ENCODE measurements at places on chromosomes 12 and 14. TPM values are rescaled to one million over a fixed set of nuclear protein-coding genes. Genes with fewer than 3 reads are reported as not detected.

The SLC39A2 gene
- 0.60 TPM for total RNA-seq

DNA sequence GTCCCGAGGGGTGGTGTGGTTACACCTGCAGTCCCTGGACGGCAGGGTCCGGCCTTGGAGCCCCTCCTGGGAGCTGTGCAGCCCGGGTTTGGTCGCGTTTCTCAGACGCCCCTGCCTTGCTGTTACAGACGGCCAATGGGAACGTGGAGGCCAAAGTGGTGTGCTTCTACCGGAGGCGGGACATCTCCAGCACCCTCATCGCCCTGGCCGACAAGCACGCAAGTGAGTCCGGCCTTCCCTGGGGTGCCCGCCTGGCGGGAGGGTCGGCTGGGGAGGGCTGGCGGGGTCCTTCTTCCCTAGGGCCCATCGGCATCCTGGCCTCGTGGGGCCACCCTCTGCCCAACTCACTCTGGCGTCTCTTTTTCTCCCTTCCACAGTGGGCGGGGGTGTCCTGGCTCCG is 25.7 kb downstream of the MTA1 start:
- no peak for DNase-seq

The PLEKHA5 gene
- total RNA-seq: 32.3 TPM

GRCh38 chr12:15677228-15677627 is 112.0 kb downstream of the EPS8 start:
- DNase-seq: no peak

GRCh38 chr12:14540801-14541462 is 26.8 kb downstream of the PLBD1 start:
- no peak for DNase-seq

DNA sequence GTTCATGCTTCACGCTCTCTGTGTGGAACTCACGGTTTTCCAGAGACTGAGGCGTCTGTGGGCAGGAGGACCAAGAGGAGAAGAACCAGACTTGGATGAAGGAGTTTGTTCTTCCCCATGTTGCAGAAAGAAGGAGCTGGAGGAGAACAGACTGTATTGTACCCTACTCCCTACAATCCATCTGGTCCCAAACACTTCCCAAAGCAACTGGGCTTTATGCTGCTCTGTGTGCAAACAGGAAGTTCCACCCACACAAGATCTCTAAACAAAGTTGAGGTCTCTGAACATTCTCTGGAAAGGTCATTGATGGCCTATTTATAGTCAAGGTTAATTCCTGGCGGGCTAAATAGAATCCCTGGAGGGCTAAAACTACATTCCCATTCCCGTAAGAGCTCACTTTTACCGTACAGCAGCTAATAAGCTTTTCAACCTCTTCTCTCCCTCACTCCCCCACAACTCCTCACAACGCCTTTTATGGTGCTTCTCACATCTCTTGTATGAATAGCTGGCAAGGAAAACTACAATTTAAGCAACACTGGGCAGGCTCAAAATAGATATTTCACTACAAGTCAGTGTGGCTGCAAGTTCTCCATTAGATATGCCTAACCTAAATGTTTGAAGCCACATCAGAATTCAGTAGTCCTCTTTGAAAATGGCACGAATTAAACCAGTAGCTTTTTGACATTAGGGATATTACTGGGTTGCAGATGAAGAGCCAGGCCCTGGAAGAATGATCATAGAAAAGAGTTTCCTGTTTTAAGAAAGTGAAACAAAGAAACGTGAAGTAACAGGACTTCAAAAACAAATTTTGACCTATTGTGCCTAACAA is at the start of gene A2M:
Gene A2M, minus strand, starts transcription at position 189 of the 829 bp plus-strand sequence. Its CDS starts 70 bp downstream, at position 119.
- DNase-seq: no peak

GRCh38 chr14:24233538-24233866 is 773 bp downstream of the GMPR2 start:
- no peak for DNase-seq

DNA sequence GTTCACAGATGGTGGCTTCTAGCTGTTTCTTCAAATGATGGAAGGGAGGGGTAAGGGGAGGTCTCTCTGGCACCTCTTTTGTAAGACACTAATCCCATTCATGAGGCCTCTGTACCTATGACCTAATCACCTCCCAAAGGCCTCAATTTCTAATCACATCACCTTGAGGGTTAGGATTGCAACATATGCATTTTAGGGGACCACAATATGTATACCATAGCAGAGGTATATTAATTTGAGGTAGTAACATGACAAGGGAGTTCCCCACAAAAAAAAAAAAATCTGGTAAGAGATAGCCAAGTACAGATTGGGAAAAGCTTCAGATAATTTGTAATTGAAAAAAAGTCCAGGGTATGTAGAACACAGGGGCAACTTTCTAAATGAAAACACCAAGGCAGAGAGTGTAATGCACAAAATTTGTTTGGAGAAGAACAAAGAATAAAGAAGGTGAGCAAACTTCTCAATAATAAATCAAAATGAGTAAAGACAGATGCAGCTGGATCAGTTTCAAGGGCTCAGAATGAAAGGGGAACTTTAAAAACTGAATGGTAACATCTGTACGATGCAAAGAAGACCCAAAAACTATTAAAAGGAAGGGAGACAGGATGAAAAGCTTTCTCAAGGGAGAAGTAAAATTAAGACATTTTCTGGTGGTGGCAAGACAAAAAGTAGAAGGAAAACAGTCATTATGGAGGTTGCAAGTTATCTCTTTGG is 125.5 kb upstream of the DCN start:
- DNase-seq: no peak

DNA sequence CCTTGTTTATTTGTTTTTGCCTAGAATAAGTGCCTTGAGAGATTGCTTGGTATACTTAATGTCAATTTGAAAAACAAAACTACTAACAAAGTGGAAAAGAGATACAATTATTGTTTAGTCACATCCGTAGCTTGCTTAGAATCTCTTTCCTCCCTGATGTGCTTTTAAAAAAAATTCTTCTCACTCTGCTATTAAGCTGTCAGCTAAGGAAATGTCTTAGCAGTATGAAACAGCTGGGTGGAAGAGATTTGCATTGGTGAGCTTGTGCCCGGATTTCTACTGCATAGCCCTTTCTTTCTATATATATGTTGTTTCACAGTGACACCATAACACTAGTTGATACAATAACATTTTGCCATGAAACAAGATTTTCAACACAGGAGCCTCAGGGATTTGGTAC is 229.4 kb upstream of the RGS6 start:
- no peak for DNase-seq

The SLC25A47 gene
- total RNA-seq: not detected

- no peak for DNase-seq
These were observed 3.3 kb downstream of the NKX2-8 start for GRCh38 chr14:36579001-36579555.

DNA sequence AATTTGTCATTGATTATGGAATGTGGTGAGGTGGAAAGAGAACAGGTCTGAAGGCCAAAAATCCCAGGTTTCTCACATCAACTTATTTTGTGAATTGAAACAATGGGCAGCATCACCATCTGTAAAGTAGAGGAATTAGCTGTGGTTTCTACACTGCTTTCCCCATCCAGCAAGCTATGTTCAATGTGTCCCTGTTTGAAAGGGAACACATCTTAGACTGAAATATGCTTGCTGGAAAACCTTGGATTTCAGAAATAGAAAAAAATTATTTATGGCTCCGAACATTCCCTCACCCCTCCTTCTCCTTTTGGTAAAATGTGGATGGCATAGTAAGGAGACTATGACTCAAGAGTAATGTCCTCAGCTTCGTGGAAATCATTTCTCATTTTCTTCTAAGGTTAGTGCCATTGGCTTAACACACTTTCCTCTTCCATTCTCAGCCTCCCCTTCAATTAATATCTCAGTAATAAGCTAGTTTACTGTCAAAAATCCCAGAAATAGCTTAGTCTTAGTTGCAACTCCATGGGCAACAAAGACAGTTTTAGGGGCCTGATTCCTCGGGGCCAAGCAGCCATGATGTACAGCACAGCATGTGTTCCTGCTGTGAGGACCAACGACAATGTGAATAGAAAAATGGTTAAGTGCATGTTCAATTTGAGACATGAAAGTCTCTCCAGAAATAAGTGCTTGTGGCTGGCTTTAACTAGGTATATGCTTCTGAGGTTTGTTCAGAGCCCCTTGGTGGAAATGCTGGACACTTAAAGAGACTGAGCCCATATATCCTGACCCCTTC is 205.8 kb upstream of the SLC38A2 start:
- no peak for DNase-seq

- no peak for DNase-seq
These were observed 42.6 kb downstream of the LTBP2 start for GRCh38 chr14:74569387-74569786.

The WASHC3 gene
- 34.4 TPM for total RNA-seq

The CD163 gene
- total RNA-seq: not detected

The OLR1 gene
- total RNA-seq: not detected

DNA sequence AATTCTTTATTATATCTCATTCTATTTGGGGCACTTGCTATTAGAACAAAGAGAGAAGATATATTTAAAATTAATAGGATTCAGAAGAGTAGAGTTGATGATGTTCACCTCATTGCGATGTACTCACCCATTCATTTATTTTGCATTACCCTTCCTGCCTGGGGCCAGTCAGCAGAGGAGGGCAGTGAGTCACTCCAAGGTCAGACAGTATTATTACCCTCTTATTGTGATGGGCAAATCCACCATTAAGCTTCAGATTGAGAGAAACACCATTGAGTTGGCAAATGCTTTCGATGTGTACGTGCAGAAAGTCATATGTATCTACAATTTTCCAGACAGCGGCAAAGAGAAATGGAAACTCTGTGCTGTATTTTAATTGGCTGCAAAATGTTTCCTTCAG is 134.2 kb downstream of the BICD1 start:
- no peak for DNase-seq

GRCh38 chr12:124927201-124928094 is 13.0 kb upstream of the UBC start:
- DNase-seq: peak; percentile 96

- no peak for DNase-seq
These were observed 3.7 kb downstream of the ASB2 start for GRCh38 chr14:93972618-93973205.

- no peak for DNase-seq
These were observed 181.2 kb downstream of the PRKCH start for GRCh38 chr14:61502459-61503093.

The CD4 gene
- total RNA-seq: 0.60 TPM

DNA sequence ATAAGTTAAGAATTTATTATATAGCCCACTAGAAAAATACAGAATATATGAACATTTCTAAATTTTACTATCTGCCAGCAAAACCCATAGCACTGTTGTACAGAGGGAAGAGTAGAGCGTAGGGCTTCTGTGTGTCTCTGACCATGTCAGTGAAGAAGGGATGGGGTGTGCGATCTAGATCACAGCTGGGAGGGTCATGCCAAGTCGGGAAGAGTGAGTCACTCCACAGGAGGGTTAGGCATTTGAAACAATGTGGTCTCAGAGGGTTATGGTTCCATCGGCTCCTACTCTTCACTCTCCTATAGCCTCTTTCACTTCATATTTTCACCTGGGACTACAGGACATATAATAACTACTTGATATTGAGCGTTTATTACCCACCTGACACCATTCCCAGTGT is 185.1 kb upstream of the DDHD1 start:
- no peak for DNase-seq

DNA sequence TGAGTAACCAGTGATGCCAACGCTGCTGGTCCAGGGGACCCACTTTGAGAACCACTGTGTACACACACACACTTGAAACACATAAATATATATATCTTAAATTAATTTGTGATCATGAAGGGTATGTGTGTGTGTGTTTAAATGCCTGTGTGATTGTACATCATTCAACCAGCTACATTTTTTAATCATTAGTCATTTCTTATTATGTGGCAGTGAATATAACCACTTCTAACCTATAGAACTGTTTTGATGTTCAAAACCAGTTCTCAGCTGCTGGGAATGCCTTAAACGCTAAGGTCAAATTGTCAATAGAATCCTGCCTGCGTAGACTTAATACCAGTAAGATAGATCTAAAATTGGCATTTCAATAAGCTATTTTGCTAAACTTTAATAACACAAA is 330.0 kb downstream of the SYT1 start:
- DNase-seq: no peak

GRCh38 chr12:45292486-45293195 is 76.7 kb downstream of the ANO6 start:
- DNase-seq: no peak
